ENCODE measurements at places on chromosomes 3 and 15.
A peak's percentile ranks its signal among the peaks of the same experiment; 100 is the strongest.

DNA sequence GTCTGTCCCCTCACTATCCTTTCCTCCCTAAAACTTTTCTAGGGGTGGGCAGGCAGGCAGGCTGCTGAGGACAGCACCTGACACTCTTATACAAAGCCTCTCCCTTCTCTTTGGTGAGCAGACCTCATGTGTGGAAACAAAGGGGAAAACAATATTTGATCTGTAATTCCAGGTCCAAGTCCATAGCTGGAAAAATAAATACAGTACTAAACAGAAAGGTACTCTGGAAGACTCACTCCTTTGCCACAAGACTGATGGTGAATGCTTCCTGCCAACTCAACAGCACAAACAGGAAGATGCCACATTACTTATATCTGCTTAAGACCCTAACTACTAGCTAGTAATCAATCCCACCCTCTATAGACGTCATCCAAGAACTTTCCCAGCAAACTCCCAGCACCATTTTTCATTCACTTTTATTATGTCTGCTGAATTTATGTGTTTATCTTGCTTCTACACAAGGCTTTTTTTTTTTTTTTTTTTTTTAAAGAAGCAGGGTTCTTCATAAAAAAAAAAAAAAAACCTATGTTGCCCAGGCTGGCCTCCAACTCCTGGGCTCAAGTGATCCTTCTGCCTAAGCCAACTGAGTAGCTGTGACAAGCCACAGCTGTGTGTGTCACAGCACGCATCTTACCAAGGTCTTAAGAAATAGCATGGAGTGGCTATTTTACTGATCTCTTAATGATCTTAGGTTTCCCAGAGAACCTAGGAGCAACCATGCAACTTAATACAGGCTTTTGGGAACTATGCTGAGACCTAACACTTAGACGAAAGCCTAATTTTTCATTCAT, 44.2 kb upstream of the CSPG5 start:
- no peak for DNase-seq

GRCh38 chr3:182046166-182046764, 334.5 kb downstream of the SOX2 start:
- no peak for DNase-seq

DNA sequence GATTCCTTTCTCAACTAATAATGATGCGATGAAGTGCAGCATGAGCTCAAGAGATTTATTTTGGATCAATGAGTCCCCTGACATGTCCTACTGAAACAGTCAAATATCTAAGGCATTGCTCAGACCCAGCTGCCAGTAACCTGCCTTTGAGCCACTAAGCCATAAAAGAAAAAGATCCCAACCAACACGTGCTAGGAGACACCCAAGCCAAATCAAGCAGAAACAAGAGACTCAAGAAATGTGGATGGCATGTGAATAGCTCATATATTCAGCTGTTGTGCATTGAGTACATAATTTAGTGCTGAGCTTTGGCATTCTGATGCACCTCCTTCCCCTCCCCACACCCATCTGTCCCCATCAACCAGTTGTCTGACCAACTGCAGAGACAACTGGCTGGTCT, 29.2 kb downstream of the GJD2 start:
- DNase-seq: no peak

GRCh38 chr3:184540777-184541681, 20.6 kb upstream of the EPHB3 start:
- no peak for DNase-seq

GRCh38 chr3:56347219-56347871, 120.9 kb downstream of the ERC2 start:
- no peak for DNase-seq

DNA sequence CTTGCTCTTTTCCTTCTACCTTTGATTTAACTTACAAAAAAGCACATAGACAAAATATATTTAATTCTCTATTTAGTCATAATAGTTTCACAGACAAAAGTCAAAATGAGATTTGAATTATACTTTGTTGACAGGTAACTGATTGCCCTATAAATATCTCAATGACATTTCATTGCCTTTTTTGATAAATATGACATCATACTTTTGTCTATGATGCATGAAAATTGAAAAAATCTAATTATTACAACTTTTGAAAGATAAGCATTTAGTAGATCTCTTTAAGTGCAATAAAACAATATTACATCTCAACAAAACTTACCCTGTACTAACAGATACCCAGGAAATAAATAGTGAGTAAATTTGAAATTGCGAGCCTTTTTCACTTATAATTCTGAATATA, 147.9 kb downstream of the SERPINI1 start:
- no peak for DNase-seq

- DNase-seq: peak; percentile 89
These were observed at the start of the genes EAF2 and IQCB1 for GRCh38 chr3:121834671-121835464. Gene EAF2 (plus strand): TSS chr3:121835209. CDS start chr3:121835286, 77 bp downstream. Gene IQCB1 (minus strand): TSS chr3:121835060. CDS start chr3:121828960, 6,100 bp downstream.

- no peak for DNase-seq
These were observed 494.1 kb upstream of the DPH6 start for GRCh38 chr15:36039996-36040572.

- no peak for DNase-seq
These were observed 22.6 kb downstream of the CSRNP1 start for GRCh38 chr3:39130693-39131265.

DNA sequence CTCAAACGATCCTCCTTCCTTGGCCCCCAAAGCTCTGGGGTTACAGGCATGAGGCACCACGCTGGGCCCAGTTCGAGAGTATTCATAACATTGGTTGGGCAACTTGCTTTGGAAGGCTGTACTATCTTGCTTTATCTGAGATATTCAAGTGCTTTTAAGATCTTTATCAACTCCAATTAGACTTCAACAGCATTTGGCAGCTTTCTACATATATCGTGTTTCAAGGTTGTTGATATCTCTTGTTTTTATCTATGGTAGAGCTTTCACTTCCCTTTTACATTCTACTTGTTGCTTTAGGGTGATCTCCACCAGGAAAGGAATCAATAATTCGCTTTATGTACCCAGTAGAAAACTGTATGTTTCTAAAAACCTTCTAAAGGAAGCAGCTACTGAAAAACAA, 395.3 kb downstream of the IL5RA start:
- DNase-seq: no peak

DNA sequence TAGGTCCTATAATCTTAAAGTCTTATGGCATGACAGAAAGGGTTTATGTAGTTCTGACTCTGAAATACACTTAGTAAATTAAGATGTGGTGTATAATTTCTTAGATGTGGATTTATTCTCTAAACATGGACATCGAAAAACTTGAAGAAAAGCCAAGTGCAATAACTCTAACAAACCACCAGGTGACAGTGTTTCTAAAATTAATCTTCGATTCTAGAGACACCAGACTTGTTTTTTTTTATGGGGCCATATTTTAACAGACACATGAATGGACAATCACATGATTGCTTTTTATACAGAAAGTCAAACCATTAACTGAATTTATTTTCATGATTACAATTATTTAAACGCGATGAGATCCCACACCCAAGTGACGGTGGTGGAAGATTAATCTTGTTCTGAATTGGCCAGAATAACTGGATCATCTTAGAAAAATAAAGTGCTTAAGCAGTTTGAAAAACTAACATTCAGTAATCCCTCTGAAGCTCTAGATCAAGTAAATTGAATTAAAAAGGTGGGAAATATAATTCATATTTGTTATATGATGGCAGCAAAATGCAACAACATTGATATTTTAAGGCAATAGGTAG, 305.1 kb downstream of the LSAMP start:
- no peak for DNase-seq

DNA sequence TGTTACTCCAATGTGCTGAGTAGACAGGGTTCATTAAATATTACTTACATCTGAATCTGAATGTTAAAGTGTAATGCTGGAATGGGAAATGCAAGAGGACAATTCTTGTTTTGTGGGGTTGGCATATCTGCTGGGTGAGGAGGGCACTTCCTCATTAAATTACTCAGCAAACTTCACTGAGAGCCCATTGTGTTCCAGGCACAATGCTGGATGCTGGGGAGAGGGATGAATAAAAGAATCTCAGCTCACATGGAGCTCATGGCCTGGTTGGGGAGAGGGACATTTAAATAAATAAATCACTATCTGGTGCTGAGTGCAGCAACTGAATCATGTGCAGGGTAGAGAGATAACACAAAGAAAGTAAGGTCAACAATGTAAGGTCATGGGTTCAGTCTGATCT, 199.2 kb upstream of the CFAP20DC start:
- no peak for DNase-seq

DNA sequence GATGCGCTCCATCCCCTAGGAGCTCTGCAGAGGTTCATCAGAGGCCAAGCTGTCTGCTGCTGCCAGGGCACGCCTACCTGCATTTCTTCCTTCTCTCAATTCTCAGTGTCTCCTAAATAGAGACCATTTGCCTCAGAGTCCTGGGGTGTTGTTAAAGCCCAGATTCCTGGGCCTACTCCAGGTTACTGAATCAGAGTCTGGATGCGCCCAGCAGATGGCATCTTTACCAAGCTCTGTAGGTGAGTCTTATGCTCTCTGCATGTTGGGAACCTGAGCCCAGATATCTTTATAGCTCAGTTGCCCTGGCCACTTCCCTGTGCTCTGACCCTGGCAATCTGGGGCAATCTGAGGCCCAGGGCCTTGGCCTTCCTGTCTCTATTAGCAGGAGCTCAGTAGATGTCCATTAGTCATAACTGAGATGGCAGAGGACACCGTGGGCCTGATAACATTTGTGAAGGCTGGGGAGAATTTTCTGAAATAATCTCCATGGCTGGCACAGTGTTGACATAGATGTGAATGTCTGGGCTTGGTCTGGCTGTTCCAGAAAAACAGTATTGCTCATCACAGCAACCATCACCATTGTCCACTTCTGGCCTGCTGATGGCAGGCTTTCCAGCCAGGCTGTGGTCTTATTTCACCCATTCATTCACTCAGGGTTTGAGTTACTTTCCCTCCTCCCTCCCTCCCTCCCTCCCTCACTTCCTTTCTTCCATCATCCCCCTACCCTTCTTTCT, 13.3 kb upstream of the RBP1 start:
- DNase-seq: no peak

DNA sequence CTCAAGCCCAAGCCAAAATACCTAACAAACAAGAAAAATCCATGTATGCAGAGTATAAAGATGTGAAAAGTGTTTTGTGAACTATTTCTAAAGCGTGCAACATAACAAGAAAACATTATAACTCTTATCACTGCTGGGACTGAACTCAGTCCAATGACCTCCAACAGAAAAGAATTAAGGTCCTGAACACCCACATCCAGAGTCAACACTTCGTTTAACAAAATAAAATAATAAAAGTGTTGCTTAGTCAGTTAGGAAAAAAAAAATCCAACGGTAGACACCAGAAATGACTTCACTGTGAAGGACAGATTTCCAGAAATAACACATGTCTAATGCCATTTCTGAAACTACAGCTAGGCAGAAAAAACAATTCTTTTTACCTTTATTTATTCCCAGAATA, 28.0 kb downstream of the MB21D2 start:
- no peak for DNase-seq

DNA sequence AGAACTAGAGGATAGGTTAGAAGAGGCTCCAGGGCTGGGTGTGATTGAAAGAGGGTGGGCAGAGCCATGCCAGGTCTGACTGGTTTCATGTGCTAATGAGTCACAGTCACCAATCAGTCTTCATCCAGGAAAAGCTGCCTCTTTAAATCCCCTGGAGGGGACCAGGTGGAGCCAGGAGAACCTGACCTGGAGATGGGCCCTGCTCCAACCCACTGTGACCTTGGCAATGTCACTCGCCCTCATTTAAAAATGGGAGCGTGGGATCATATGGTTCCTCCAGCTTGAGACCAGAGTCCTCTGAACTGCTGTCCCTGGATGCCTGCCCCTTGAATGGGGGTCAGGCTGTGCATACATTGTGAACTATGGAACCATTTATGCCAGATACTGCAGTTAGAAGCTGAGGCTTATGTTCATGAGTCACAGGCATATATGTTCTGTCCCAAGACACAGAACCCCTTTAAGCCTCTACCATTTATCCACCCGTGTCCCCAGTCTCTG, 23.0 kb downstream of the HES1 start:
- DNase-seq: no peak

- no peak for DNase-seq
These were observed 641.8 kb downstream of the NTRK3 start for GRCh38 chr15:87614704-87615103.

DNA sequence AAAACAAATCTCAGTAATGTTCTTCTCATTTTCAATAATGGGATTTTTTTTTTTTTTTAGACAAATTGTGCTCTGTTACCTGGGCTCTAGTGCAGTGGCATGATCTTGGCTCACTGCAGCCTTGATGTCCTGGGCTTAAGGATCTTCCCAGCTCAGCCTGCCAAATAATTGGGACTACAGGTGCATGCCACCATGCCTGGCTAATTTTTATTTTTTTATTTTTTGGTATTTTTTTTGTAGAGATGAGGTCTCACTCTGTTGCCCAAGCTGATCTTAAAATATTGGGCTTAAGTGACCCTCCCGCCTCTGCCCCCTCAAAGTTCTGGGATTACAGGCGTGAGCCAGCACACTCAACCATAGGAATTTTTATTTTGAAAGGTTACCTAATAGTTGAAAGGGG, 126.2 kb downstream of the MDFIC2 start:
- no peak for DNase-seq
